AG09309 (cell line): ENCODE measurements at places on chromosomes 7 and 10.

DNA sequence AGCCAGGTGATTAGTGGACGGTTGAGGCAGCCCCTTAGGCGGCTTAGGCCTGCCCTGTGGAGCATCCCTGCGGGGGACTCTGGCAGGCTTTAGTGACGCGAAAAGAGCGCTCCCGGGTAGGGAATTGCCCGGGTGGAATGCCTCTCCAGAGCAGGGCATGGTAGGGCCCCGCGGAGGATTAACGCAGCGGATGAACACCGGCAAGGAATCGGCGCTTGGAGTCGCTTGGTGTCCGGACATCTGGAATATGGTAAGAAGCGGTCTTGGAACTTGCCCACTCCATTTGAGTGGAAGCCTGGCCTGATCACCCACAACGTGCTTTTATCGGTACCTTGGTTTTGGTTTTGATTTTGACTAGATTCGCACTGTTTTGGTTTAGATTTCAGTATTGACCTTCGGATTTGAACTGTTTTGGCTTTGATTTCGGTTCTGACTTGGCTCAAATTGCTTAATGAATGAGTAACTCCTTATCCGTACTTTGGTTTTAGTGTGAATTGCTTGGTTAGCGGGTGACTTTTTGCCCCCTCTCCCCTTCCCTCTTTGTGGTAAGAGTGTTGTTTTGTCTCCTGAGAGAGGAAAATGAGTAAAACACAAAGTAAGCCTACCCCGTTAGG lies 24.2 kb upstream of the CHST3 start:
- DNase-seq = no peak

- no peak for DNase-seq
Measured at GRCh38 chr7:135316648-135317313, 83.1 kb downstream of the STRA8 start.

GRCh38 chr10:4607681-4608080 lies 218.3 kb upstream of the AKR1E2 start:
- no peak for DNase-seq

DNA sequence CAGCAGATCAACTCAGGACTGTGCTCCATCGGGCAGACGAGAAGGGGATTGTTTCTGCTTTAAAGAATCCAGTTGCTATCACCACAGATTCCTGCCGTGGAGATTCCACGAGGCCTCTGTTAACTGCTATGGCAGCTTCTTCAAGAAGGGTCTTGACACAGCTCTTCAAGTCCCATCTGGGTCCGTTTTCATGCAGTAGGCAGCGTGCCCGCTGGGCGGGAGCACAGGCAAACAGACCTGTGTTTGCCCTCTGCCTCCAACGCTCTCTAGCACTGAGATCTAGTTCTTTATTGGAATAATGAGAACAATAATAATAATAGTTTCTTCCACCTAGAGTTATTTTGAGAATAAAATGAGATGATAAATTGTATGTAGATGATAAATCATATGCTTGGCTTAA lies 127.2 kb upstream of the SP8 start:
- DNase-seq = no peak

- no peak for DNase-seq
Measured at GRCh38 chr7:35599645-35600044, 95.3 kb downstream of the HERPUD2 start.

DNA sequence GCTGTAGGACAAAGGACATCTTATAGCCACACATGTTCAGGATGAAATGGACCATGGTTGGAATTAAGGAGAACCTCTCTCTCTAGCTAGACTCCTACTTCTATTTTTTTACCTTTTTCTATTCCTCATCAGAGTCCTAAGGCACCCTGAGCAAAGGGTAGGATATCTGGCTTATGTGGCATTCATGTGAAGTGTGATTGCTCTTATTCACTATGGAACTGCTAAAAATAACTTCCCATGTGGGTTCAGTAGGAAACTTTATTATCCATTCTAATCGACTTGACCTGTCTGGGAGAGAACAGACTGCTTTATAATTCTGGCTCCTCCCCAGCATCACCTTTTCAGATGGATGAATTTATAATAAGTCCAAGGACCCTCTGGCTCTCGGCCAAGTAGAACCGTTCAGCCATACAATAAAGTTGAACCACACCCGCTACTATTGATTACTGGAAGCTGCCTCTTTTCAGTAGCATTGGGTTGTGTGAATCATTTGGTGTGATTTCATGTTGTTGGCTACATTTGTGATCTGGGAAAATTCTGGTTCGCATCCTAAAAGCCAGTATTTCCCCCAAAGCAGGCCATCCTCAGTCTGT lies 117.5 kb downstream of the NRF1 start:
- no peak for DNase-seq

DNA sequence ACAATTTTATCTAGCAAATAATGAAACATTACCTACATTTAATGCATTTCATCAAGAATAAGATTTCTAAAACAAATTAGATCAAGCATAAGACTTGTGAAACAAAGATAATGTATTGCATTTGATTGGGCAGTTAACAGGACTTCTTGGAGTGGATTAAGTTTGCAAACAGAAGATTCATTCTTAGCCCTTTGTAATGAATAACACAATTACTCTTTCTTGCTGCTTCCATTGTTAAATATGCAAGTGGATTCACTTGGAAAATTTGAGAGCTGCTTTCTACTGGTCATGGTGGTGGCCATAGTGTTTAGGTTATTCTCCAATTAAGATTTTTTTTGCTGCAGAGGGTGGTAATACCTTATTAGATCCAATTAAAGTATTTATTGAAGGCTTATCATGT lies 6.0 kb downstream of the PPP1R9A start:
- DNase-seq = no peak

DNA sequence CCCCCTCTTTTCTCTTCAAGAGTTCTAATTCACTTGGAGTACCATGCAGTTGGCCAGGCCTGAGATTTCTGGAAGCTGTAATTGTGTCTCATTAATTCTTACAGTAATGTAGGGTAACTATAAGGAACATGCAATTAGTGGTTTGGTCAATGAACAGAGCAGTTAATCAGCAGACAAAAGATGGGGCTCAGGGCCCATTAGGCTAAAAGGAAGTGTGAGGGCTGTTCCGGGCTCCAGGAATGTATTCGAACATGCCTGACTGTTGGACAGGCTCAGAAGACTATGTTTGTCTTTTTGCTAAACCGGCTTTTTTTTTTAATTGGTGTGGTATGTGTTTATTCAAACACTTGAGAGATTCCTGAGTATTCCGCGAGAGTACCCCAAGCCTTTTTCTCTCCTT lies 42.5 kb upstream of the FZD8 start:
- DNase-seq = no peak

DNA sequence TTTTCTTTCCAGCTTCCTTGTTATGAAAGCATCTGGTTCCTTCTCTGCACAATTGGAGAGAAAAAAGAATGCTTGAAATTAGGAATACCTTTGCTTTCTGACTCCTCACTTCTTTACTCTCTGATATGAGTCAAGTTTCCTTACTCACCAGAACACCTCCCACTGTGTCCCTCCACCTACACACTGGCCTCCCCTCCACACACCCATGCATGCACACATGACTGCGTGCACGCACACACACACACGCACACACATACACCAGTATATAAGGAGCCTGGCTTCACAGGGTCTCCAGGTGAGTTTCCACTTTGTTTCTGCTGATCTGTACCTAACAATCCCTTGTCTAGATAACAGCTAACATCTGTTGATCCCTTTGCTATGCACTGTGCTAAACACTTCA lies 11.4 kb upstream of the PTER start:
- no peak for DNase-seq

DNA sequence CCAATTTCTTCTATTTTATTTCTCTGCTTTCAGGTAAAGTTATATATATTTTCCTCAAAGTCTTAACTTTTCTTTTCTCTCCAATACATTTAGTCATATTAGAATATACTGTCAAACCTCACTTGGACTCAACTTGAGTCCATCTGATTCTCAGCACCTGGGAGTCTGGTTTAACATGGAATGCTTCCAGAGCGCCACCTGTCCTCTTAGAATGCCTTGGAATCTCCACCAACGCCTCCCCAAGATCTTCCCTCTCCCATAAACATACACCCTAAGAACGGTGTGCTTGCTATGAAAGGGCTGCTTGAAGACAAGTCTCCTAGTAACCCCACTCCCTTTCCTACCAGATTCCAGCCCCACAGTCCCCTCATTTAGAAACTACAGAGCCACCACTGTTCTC lies 229.1 kb upstream of the MKLN1 start:
- no peak for DNase-seq
